ENCODE measurements at places on chromosomes 6 and 20.

DNA sequence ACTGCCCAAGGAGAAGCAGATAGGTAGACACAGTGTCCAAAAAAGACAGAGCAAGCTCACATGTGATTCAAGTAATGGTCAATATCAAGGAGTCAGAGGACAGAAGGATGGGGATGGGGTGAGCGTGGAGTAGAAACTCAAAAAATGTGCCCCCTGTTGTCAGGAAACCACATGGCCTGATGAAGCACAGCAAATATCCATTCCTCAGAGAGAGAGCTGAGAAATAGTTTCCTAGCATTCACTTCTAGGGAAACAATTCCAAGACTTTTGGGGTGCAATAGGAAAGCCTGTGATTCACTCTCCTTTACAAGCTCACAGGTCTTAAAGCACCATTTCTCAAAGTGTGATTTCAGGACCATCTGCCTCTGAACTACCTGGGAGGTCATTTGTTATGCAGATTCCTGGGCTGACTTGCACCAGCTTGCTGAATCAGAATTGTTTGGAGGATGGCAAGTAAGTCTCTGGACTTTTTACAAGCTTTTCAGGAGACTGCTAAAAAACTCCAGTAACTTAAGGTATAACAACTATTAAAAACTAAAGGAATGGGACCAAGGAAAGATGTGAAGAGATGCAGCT lies 432.8 kb downstream of the HDGFL1 start:
- no peak for DNase-seq

- no peak for DNase-seq
Measured at GRCh38 chr20:49281913-49282467, 4.1 kb upstream of the ZNFX1 start.

DNA sequence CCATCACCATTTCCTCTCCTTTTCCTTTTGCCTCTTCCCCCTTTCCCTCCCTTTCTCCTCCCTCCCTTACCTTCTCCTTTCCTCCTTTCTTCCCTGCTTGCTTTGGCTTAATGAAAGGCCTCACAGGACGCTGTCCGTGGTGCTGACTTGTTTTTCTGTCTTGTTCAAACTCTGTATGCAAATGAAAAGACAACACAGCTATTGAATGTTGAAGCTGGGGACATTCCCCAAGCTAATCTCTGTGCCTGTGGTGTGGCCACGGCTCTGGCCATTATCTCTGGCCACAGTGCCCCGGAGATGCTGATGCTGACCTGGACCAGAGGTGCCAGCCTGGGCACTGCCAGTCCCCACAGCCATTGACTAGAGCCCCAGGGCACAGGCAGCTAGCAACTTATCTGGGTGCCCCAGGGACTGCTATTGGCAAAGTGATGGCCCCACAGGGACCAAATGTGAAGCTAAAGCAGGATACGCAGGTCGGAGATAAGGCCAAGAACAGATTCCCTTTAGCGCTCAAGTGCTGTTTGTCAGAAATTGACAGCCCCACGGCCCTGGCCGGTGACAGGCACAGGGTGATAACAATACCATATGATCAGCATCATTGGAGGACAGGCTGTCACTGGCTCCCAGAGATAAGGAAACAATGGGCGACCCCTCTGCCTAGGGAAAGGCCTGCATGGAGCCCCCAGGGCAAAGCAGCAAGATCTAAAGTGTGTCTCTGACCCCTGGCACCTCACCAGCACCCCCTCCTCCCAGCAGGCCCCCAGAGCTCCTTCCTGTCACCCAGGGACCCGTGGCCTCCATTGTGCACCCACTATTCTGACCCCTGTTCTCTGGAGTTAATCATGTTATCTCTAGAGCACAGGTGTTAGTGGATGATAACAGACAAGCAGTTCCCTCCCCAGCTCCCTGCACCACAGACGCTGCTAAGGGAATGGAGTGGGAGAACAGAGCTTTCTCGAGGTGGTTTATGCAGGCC lies 31.6 kb upstream of the SLC32A1 start:
- peak; percentile 59 for DNase-seq

DNA sequence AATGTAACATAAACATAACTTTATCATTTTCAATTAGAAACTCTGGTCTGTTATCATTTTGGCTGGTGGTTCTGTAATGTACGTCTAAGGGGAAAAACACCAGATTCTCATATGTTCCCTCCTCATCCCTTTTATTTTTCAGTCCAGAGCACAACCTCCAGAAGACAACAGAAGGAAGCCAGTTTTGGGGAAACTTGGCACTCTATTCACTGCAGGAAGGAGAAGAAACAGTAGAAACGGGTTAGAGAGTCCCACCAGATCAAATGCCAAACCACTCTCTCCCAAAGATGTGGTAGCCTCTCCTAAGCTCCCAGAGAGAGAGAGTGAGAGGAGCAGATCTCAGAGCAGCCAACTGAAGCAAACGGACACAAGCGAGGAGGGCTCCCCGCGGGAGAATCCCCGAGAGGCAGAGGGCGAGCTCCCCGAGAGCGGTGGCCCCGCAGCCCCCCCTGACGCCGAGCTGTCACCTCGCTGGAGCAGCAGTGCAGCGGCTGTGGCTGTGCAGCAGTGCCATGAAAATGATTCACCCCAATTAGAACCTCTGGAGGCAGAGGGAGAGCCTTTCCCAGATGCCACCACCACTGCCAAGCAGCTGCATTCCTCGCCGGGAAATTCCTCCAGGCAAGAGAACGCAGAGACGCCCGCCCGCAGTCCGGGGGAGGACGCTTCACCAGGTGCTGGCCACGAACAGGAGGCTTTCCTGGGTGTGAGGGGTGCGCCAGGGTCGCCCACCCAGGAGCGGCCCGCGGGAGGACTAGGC lies 117.8 kb downstream of the RTN4IP1 start:
- DNase-seq, result peak; percentile 66

GRCh38 chr6:21971541-21971940 lies 325.3 kb downstream of the PRL start:
- DNase-seq, result no peak

DNA sequence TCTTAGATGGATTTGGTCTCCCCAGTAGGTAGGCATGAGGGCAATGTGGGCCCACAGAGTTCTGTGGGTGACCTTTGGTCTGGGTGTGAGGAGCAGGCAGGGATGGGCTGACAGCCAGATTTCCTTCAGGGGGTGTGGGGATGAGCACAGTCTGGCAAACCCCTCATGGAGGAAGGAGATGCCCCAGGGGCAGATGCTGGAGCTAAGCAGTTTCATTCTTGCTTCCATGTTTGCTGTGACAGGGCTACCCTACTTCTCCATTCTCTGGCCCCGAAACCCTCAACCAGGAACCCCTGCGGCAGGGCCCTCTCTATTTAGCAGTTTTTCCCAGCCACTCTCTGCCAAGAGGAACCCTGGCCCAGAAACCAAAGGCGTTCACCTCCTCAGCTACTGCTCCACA lies 40.4 kb downstream of the GCLC start:
- DNase-seq, result no peak

DNA sequence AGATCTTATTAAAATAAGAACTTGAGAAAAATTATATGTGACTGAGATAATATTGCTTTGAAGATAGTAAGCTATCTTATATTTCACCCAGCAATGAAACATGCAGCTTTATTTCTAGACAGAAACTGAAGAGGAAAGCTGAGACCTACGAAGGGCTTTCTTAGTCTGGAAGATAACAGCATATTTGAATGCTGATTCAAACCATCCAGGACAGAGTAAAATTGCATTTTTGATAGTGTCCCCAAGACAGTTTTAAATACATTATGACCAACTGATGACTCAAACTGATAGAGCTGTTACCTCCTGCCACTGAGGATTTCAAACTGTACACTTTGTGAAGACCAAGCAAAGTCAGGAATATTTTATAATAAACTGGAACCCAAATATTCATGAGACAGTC lies 409.6 kb downstream of the GRIK2 start:
- DNase-seq, result no peak

DNA sequence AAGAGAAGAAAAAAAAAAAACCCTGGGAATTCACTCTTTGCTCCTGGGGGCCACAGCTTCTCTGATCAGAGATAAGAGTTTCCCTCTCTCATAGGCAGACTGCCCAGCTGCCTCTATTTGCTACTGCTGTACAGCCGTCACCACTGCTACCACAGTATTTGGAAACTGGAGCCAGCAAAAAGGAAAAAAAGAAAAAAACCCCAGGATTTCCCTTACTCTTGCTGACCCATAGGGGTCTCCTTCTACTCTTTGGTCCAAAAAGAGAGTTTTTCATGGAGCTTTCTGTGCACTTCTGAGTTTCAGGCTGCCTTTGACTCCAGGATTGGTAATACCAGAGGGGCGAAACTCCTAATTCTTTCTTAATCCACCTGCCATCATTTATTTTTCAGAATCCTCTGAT lies 89.7 kb downstream of the MDGA1 start:
- no peak for DNase-seq

DNA sequence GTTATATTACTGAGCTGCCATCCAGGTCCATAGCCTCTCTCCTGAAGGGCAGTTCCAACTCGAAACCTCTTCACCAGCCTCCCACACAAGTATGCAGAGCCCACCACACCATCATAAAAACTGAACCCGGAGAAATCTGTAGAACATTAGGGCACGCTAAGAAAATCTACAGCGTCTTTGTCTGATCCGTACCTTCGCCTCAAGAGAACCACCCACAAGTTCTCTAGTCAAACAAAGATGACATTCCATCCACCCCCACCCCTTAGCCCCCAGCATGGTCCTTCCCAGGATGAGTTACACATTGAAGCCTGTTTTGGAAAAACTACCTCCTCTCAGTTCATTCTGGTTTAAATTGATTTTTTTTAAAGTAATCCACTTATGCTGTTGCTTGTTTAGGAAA lies 219.7 kb downstream of the ZMYND8 start:
- DNase-seq, result peak; percentile 46

GRCh38 chr6:42199106-42199981 lies 4.6 kb upstream of the GUCA1B start:
- DNase-seq, result peak; percentile 37

DNA sequence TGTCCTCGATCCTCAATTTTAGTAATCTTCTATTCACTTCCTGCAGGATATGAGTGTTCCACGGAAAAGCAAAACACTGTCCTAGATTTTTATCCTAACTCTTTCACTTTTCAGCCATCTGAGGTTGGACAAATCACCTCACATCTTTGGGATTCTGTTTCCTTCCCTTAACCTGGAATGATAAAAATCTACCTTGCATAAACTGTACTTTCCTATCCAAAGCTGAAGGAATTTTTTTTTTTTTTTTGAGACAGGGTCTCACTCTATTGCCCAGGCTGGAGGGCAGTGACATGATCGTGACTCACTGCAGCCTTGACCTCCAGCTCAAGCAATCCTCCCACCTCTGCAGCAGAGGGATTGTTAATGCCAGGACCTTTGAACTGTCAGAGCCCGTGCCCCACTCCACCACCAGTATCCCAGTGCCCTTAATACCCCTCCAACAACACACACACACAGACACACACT lies 20.5 kb downstream of the CAPN11 start:
- no peak for DNase-seq

DNA sequence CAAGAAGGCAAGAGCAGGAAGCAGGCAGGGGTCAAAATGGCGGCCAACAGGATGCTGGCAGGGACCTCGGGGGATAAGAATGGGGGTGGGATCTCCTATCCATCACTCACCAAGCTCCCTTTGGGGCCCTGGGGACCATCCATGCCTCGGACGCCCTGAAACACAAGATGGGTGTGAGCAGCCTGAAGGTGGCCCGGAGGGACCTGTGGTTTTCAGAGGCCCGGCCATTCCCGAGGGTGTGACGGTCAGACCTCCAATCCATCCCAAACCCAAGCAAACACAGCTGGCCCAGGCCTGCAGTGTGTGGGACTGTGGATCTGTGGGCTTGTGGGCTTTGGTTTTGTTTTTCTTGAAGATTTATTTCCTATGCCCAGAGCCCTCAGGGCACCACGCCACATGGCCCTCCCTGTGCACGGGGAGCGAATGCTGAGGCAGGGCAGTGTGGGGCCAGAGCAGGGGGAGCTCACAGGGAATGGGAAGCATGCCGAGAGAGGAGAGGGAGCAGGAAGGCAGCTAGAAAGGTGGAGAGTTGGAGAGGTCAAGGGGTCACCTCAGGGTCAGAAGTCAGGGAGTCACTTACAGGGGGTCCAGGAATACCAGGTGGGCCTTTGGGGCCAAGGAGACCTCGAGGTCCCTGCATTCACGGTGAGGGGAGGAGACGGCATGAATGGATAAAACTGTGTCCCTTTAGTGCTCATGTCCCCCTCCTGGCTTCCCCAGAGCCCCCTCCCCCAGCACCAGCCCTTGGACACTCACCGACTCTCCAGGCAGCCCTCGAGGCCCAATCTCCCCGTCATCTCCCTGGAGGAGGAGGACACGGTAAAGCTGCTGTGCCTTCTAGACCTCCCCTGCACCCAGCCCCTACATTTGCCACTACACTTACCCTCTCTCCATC lies 14.5 kb downstream of the COL11A2 start:
- no peak for DNase-seq

DNA sequence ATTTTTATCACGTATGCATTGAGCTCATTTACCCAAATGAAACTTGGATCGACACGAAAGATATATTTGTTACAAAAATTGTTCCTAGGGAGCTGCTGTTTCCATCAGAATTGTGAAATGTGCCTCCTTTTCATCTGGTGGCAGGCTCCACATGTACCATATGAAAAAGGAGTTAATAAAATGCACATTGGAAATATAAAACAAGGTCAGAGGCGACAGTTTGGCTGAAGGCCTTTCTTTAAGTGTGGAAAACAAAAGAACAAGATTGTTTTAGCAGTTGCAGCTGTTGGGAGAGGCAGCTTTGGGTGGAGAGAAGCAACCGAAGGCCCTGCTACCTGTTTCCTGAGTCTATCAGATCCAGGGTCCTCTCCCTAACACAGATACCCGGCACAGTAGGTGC lies 334.5 kb upstream of the NT5E start:
- DNase-seq, result no peak

- DNase-seq, result no peak
Measured at GRCh38 chr6:84061174-84061573, 27.6 kb downstream of the MRAP2 start.

DNA sequence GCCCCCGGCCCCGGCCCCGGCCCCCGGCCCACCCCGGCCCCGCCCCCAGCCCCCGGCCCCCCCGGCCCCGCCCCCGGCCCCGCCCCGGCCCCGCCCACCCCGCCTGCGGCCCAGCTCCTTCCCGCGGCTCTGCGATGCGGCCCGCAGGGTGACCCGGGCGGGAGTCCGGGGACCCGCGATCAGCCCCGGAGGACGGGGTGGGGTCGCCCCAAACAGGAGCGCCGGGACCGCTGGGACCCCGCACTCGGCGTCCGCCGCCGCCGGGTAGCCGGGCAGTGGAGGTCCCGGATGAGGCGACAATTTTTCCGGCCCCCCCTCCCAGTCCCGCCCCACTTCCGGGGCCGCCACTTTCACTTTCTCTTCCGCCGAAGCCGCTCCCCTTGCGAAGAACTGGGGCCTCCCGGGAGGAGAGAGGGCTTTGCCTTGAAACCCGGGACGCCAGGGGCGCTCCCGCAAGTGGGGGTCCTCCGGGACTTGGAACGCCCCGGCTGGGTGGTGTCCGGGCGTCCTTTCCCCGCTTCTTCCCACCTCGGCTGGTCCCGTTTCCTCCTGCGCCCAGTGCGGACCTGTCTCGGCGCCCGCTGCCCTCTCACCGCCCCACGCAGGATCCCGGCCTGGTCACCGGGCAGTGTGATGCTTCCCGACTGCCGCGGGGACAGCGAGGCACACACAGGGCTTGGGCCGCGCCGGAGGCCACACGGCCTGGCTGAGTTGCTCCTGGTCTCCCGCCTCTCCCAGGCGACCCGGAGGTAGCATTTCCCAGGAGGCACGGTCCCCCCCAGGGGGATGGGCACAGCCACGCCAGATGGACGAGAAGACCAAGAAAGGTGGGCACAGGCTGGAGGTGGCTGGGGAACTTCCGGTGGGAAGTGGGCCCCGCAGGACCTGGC lies at the start of gene RBCK1:
RBCK1 (plus strand) TSS at position 347 of the 890 bp plus-strand sequence; CDS start at position 806, 459 bp downstream.
- DNase-seq, result peak; percentile 95

- no peak for DNase-seq
Measured at GRCh38 chr6:36223706-36224105, 27.2 kb downstream of the BRPF3 start.
